Activated CD4-positive, alpha-beta T cell treated with anti-CD3 and anti-CD28 coated beads, Interleukin-2, amount 10 ng/mL, durations not matched to agents 7 days and 5 days (primary cell): ENCODE measurements at places on chromosomes 4 and X.

GRCh38 chrX:39335513-39336235 is 534.4 kb downstream of the MID1IP1 start:
- DNase-seq = no peak

DNA sequence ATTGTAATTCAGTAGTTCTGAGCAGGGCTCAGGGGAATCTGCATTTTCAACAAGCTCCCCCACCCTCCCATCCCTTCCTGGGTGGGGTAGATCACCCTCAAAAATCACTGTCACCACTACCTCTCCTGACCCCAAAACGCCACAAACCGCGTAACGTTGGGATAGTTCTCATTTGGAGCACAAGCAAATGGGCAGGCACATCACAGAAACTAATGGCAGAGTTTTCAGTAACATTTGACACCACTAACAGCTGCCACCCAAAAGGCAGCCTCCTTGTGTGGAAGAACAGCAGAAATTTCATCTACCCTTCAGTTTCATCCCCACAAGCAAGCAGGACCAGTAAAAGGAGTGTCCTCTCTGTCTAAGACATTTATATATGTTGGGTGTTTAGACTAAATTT is 132.7 kb downstream of the PALLD start:
- DNase-seq = no peak

DNA sequence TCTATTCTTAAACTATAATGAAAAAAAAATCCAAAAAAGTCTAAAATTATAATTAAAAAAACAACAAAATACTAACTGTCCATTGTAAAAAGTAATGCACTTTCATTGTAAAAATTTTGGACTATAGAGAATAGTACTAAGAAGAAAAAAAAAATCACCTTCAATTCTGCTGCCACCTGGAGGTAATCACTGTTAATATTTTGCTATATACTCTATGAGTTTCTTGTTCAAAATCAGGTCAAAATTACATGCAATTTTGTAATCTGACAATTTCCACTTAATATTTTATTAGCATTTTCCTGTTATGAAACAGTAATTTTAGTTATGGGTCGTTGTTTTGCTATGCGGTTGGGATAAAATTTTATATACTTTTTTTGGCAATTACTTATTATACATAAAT is 62.0 kb downstream of the HTT start:
- no peak for DNase-seq

DNA sequence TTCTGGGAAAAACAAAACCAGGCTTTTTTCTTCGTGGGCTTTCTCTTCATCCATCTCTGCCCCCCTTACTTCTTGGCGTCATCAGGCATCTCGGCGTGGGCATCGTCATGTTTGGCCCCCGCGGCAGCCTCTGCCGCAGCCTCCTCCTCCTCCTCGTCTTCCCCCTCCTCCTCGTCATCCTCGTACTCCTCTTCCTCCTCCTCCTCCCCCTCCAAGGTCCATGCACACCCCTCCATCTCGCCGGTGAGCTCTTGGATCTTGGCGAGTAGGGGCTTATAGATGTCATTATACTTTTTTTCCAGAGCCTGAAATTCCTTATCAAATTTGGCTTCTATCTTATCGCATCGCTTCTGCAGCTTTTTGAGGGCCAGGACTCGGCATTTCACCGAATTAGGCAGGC is 488 bp downstream of the NAP1L5 start:
- no peak for DNase-seq

DNA sequence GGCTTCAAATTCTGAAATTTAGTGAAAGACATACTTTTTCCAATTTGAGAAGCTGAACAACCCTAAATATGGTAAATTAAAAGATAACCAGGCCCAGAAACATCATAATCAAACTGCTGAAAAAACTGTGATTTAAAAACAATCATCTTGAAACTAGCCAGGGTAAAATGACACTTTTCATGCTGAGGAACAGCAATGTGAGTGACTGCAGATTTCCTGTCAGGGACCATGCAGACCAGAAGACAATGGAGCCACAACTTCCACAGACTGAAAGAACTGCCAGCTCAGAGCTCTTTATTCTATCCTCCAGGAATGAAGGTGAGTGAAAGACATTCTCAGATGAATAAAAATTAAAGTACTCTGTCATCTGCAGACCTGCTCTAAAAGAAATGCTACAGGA is 73.3 kb downstream of the NAT8L start:
- DNase-seq = no peak

GRCh38 chr4:88878642-88879041 is 178.3 kb downstream of the FAM13A start:
- DNase-seq = no peak

- no peak for DNase-seq
These were observed 64.3 kb downstream of the PDLIM5 start for GRCh38 chr4:94516067-94516466.

DNA sequence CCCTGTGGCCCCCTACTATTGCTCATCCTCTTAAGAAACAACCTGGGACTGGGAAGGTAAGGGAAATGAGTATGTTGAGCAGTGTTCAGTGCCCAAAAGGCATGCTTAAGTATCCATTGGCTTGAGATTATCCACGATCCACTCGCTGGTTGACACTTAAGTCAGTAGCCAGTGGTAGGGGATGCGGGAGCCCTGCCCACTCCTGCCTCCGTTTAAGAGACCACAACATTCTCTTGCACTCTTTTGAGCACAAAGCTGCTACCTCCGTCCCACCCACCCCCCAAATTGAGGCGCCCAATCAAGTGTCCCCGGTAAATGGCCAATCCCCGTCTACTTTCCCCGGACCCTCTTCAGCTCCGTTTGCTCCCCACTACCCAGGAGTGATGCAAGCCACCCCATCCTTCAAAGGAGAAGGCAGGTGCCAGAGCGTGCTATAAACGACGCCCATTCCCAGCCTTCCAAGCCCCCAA is 25.0 kb downstream of the UTP14A start:
- no peak for DNase-seq

DNA sequence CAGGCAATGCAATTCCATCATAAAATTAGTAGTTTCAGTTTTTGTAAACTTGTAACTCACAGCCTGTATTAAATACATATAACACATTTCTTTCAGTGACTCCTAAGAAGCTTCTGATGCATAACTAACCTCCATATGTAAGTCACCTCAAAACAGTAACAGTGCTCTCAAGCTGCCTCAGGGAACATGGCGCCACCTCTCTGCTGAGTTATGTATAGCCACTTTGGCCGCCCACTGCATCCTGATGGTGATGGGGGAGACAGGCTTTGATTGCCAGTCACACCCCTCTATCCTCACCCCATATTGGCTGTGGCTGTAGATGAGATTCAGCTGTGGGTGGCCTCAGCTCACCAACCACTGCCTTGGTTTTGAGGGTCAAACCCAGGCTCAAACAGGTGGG is 54.3 kb downstream of the LRBA start:
- no peak for DNase-seq

- no peak for DNase-seq
These were observed 137.9 kb downstream of the GPC3 start for GRCh38 chrX:133847340-133847994.

GRCh38 chrX:72019487-72019886 is 108.8 kb downstream of the NHSL2 start:
- DNase-seq = no peak

DNA sequence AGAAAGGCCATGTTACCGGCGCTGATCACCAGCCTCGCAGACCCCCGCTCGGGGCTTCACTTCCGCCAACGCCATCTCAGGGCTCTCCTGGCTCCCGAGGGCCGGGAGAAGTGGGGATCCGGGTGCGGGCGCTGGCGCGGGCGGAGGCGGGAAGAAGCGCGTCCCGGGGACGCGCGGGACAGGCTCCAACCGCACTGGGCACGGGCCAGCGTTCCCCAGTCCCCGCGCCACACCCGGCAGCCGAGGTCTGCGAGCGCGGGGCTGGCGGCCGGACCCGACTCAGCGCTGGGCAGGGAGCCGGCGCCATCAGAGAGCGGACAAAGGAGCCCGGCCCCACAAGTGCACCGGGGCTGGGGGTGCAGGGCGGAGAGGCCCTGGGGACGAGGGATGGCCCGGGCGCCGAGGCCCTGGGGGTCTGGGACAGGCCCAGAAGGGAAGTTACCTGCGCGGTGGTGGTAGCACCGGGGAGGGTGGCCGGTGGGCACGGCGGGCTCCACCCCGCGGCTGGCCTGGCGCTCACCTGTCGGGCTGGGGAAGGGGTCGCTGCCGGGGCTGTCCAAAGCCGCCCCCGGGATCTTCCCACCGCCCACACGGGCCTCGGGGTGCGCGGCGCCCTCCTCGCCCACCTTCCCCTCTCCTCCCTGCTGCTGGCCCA is 449 bp downstream of the CTPS2 start:
- peak; percentile 5 for DNase-seq

DNA sequence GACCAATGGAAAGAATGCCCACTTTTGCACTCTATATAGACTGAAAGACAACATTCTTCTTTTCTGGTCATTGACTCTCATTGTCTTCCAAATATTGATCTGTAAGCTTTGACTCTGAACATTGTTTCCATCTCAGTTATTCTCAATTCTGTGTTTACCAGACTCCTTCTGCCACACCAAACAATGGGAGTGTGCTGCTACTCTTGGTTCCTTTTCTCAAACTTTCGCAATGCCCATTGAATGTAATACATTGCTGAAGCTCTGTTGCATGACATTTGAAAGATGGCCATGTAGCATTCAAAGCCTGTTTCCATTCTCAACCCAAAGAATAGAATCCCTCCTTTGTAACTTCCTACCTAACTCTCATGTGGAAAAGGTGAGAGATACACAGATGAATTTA is 136.2 kb downstream of the BTC start:
- no peak for DNase-seq

GRCh38 chrX:123731987-123732669 is 724 bp downstream of the THOC2 start:
- DNase-seq = peak; percentile 6

DNA sequence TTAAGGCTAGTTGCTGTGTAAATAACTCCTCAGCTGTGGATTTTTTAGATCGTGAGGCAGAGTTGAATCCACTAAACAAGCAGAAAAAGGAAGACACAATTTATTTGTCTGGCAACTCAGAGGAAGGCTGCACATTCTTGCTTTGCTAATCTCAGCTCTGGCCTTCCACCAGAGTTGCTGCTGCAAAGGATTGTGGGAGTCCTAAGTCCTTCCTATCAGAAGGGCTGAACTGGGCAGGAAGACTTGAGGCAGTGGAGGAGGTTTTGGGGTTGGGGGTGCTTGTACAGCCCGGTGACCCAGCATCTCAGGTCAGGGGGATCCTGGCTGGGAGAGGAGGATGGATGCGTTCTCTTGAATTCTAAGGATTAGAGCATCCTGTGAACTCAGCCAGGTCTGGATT is 11.0 kb upstream of the VSIG1 start:
- DNase-seq = no peak

DNA sequence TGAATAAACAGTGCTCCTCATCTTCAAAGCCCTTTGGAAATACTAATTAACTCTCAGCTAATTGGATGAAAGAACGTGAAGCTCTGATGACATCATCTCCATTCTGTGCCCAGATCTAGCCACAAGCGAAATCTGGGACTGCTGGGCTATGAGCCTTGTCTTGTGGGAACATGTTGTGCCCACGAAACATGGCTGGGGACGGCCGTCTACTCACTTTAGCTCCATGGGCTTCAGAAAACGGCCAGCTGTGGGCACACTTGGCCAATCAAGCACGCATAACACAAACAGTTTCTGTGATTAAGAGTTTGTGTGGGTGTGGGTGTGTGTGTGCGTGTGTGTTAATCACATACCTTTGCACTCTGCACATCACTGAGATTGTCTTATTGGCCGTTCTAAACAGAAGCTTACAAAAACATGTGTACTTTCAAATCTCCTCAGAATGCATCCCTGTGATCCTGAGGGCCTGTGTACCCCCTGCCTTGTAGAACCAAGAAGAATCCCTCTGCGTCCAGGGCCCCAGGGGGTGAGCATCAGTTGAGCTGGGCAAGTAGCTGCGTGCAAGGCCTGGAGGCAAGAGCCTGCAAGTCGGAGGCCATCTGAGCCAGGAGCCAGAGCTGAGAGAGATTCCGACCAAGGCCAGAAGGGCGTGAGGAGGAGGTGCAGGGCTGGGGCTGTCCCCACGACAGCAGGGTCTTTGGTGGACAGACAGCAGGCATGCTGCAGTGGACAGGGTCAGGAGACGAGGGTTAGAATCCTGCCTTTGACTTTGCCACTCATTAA is 18.7 kb upstream of the ZNF185 start:
- DNase-seq = no peak

DNA sequence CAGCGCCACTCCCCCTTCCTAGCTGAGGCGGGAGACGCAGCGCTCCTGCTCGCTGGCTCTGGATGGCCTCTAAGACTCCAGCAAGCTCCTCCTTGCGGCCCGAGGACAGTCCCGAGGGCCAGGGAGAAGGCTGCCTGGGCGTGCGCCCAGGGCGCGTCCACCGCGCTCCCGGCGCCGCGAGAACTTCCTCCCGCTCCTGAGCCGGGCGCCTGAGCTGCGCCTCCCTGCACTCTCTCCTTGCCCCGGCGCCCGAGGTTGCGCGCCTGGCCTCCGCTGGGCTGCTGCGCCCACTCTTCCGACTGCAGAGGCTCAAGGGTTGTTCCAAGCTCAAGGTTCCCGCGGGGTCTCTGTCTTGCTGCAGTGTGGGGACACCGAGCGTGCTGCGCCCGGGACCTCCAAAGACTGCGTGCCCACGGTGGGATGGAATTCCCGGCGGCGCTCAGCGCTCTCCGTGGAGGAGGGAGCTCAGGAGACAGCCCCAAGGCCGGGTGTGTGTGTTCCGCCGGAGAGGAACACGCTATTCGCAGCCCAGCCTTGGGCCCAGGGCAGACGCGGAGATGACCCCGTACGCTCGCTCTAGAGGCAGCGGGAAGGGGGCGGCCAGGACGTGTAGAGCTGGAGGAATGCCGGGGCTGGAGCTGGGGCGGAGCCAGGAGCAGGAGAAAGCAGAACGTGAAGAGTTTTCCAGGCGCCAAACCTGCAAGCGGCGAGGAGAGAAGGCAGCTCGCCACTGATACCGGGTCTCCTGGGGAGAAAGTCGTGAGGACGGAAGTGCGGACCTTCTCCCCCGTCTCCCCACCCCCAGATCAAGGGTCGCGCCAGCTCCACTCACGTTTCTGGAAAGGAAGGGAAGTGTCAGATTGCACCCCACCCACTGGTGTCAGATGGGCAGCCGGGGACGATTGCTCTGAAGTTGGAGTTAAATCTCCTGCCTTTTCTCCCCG is at the start of gene ARHGAP6:
Gene ARHGAP6 (minus strand): TSS at position 753 of the 944 bp plus-strand sequence. CDS start 1,092 bp downstream, outside the sequence.
- DNase-seq = no peak

- no peak for DNase-seq
These were observed 19.4 kb downstream of the NIPAL1 start for GRCh38 chr4:48035952-48036351.

DNA sequence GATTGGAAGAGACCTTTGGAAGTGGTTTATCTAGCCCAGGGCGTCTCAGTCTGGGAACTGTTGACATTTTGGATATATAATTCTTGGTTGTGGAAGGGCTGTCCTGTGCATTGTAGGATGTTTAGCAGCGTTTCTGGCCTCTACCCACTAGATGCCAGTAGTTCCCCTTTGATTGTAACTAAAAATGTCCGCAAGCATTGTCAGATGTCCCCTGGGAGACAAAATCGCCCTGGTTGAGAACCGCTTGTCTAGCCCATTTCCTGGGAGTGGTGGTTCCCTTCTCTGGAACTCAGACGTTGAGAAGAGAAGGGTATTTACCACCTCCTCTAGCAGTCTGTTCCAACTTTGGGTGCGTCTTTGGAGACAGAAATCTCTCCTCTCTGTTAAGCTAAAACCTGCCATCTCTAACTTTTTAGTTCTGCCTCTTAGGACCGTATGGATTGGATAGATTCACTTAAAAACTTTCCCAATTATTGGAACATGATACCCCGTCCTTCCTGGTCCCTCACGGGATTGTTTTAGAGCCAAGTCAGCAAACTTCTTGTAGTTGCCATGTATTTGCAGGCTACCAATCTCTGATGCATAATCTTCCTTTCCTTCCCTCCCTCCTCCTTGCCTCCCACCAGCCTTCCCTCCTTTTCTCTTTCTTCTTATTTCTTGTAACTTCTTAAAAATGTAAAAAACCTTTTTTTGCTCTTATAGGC is 13.9 kb downstream of the TMEM165 start:
- DNase-seq = no peak

- DNase-seq = no peak
These were observed 257.5 kb upstream of the IRS4 start for GRCh38 chrX:108993909-108994308.
